Omental fat pad (tissue), 4 donors: ENCODE measurements at places on chromosomes 16 and 17.

- DNase-seq: no peak
Observed at GRCh38 chr17:17109907-17110306, 67.7 kb downstream of the MPRIP start.

DNA sequence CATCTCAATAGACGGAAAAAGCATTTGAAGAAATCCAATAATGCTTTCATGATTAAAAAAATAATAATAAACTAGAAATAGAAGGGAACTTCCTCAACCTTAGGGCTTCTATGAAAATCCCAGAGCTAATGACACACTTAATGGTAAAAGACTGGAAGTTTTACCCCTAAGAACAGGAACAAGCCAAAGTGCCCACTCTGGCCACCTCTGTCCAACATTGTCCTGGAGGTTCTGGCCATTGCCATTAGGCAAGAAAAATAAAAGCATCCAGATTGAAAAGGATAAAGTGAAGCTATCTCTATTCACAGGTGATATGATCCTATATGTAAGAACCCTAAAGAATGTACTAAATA is 2.5 kb upstream of the LITAF start:
- no peak for DNase-seq

DNA sequence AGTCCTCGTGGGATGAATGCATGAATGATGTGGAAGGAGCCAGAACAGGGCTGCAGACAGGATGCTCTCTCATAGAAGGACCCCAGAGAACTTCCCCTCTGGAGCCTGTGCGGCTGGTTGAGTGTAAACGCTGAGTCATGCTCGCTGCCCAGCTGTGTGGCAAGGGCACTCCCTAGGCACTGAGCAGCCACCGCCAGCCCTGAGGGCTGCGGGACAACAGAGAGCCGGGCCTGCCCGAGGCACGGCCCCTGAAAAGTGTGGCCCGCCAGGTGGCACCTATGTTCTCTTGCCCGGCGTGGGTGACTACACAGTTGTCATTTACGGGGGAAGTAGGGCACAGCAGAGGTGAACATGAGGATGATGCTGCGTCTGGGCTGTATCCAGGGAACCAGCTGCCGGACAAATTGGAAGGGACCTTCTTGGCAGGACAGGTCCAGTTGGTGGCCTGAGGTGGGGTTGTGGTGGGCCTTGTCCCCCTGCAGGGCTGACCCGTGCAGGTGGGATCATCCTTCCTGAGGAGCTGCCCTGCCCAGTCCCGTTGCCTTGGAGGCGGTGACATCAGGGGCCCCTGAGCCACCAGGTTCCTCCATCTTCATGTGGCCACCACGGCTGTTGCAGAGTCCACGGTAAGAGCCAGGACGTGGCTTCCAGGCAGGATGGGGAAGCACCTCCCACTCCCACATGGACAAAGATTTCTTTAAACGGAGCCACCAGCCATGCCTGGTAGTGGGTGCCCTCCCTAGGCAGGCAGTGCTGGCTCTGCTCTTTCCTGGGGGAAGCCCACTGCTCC is 94.8 kb upstream of the CBX4 start:
- no peak for DNase-seq

- DNase-seq: no peak
Observed at GRCh38 chr16:54344646-54345630, 58.4 kb upstream of the IRX3 start.

- no peak for DNase-seq
Observed at GRCh38 chr17:29039764-29040598, 3.0 kb upstream of the PIPOX start.

DNA sequence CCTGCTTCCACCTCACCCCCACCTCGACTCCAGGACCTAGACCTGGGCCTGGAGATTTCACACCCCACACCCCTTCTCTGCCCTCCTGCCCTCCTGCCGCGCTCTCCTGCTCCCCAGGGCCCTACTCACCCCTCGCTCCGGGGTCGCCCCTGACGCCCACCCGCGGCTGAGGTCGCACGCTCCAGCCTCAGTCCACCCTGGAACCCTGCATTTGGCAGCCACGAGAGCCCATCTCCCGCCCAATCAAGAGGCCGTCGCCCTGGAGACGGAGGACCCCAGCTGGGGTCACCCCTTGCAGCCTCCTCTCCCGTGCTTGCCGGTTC is 16.1 kb downstream of the TLE7 start:
- DNase-seq: no peak

- DNase-seq: no peak
Observed at GRCh38 chr17:50180620-50181019, 14.8 kb downstream of the SGCA start.
